ENCODE measurements at places on chromosomes 4 and X.

DNA sequence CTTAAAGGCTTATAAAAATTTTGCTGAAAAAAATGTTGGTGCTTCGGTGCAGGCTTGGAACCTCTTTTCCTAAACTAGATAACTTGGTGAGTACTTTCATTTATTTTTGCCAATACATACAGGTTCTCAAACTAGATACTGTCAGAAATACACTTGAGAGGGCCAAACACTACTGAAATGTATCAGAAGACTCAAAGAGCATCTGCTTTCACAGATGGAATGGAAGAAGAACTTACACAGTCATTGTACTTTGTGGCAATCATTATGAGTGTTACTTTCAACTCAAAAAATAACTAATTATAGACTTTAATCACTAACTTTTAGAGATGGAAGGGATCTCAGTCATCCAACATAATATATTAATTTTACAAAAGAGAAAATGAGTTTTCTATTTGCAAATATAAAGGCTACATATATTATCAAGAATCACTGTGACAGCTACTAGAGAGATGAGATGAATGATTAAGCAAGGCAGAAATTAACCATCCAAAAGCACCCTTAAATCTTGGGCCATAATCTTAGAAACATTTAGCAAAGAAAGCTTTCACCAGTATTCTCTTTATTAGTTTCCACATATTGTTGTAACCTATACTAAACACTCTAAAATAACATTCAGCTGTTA is 1.0 kb downstream of the ENAM start:
- no peak overlapping the region for H3K4me3 ChIP-seq
- H3K27me3 ChIP-seq: no peaks in the 10 kb centered on the region
- no peaks in the 10 kb centered on the region for H3K4me1 ChIP-seq
- no peaks in the 10 kb centered on the region for H3K36me3 ChIP-seq

- no peak overlapping the region for H3K4me3 ChIP-seq
- H3K4me1 ChIP-seq: no peaks in the 10 kb centered on the region
- no peak for DNase-seq
These were observed 21.3 kb upstream of the CLCN5 start for GRCh38 chrX:49901048-49901447.

- H3K4me1 ChIP-seq: peaks cover 16% of the 10 kb centered on the region
- DNase-seq: no peak
- no peaks in the 10 kb centered on the region for H3K27me3 ChIP-seq
- no peak overlapping the region for H3K4me3 ChIP-seq
- H3K36me3 ChIP-seq: no peaks in the 10 kb centered on the region
These were observed 168.1 kb upstream of the SLC7A11 start for GRCh38 chr4:138410266-138410665.

DNA sequence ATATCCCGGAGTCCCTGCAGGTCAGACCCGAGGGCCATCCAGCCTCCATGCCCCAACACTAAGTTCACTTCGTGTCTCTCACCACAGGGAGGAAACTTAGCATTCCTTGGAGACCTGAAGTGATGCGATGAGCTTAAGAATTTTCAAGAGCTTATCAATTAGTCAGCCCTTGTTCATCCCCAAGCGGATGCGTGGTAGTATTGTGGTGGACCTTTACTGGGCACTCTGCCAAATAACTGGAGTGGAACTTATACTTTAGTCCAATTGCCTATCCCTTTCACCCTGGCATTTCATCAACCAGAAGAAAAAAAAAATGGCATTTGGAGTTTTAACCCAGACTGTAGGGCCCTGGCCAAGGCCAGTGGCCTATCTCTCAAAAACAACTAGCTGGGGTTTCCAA is 137.1 kb downstream of the RELL1 start:
- no peaks in the 10 kb centered on the region for H3K4me1 ChIP-seq
- no peak for DNase-seq
- no peak overlapping the region for H3K4me3 ChIP-seq
- H3K27ac ChIP-seq: no peak overlapping the region
- no peaks in the 10 kb centered on the region for H3K36me3 ChIP-seq
- no peaks in the 10 kb centered on the region for H3K27me3 ChIP-seq

DNA sequence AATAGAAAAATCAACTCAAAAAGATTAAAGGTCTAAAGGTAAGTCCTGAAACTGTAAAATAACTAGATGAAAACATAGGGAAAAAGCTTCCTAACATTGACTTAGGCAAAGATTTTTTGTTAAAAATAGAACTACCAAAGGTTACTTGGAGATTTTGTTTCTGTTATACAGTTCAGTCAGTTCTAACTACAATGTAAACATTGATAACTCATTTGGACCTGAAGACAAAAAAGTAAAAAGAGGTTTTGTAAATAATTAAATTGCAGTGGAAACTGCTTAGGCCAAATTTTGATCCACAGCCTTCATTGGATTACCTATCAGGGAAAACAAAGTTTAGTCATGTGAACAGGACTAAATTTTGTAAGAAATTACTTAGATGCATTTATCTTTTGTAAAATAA is 101.8 kb downstream of the SLITRK2 start:
- no peak overlapping the region for H3K4me3 ChIP-seq
- no peaks in the 10 kb centered on the region for H3K4me1 ChIP-seq
- no peaks in the 10 kb centered on the region for H3K36me3 ChIP-seq
